ENCODE measurements at places on chromosomes 16 and 17.

DNA sequence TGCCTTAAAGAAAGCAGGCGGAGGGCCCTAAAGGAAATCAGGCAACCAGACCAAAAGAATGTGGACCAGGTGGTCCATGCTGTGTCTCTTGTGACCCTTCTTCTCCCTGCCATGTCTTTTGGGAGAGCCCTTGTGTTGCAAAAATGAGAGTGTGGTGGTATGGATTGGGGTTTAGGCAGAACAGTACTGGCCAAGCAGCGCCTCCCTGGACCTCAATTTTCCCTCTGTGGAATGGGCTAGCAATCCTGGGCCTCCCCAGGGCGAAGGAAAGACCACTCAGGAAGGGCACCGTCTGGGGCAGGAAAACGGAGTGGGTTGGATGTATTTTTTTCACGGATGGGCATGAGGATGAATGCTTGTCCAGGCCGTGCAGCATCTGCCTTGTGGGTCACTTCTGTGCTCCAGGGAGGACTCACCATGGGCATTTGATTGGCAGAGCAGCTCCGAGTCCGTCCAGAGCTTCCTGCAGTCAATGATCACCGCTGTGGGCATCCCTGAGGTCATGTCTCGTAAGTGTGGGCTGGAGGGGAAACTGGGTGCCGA, 7.6 kb upstream of the NLRC5 start:
- peak; percentile 59 for DNase-seq

GRCh38 chr16:49410226-49410625, 36.6 kb downstream of the C16orf78 start:
- DNase-seq = no peak

- DNase-seq = no peak
These were observed 89.8 kb downstream of the CYB561 start for GRCh38 chr17:63356337-63356757.

- no peak for DNase-seq
These were observed 18.1 kb upstream of the ABCA9 start for GRCh38 chr17:69078864-69079263.

GRCh38 chr17:74763565-74764387, 12.4 kb downstream of the NAT9 start:
- DNase-seq = no peak

DNA sequence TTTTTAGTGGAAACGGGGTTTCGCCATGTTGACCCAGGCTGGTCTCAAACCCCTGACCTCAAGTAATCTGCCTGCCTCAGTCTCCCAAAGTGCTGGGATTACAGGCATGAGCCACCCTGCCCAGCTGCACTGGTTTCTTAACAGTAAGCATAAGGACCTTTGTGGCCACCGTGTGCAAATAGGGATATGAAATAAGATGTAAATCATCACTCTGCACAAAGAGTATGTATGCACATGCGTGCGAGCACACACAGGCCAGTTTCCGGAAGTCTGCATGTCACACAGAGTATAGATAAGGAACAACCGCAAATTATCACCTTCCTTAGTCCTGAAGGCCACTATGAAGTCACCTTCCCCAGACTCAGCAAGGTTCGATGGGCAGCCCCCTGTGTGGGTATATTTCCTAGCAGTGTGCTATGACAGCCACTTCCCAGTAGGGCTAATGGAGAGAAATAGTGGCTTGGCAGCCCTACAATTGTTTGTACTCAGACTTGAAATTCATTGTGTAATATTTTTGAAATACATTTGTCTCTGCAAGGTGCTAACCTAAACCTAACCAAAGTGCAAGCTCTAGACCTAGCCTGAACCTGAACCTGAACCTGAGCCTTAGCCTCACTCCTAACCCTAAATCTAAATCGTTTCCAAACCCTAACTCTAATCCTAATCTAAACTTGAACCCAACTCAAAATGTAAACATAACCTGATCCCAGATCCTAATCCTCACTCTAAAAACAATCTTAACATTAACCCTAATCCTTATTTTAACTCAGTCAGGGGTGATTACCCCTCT, 48.4 kb upstream of the SKAP1 start:
- no peak for DNase-seq

- DNase-seq = no peak
These were observed 341.7 kb downstream of the C16orf95 start for GRCh38 chr16:86975445-86975844.

DNA sequence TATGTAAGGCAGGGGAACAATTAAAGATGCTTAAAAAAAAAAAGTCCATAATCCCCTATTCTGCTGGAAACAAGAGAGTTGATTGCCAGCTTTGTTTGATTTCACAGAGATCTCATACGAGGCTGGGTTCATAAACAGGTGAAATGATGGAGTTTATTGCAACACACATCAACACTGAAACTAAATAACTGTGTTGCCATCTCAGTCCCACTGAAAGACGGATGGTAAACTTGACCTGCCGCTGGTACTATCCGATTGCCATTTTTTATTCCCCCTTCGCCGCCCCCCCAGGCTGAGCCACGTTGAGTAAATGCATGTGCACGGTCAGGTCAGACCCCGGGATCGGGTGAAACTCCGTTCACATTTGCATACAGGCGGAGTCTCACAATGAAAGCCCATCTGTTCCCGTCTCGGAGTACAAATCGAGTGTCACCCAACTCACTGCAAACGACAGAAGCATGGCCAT, 119.2 kb downstream of the SKAP1 start:
- DNase-seq = peak; percentile 25

DNA sequence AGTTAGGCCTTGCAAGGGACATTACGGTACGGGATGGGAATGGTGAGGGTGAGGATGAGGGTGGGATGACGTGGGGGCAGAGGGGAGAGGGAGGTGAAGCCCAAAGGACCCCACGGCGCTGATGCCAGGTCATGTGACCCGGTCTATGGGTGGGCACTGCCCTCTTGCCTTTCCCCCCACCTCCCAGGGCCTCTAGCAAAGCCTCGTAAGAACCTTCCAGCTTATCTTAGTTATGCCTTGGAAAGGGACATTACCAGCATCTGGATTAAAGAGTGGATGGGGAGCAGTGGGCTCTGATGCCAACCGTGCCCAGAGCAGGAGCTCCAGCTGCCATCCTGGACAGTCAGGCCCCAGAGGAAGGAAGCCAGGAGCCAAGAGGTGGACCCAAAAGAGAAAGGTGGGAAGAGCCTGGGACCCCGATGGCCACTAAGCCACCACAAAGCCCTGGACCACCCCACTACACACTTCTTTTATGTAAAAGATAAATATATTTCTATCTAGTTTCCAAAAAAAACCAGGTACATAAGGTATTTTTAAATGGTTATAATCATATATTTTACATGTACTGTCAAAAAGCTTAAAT, 40.9 kb downstream of the TK2 start:
- peak; percentile 60 for DNase-seq

- no peak for DNase-seq
These were observed 311.6 kb downstream of the FOXL1 start for GRCh38 chr16:86889974-86890373.

- DNase-seq = no peak
These were observed 307.5 kb downstream of the CPPED1 start for GRCh38 chr16:12496186-12496585.

- no peak for DNase-seq
These were observed 183.0 kb downstream of the PHKB start for GRCh38 chr16:47644166-47644565.

GRCh38 chr16:84245956-84246678, 6.3 kb upstream of the KCNG4 start:
- DNase-seq = no peak
